ENCODE measurements at places on chromosomes 3 and 15.

GRCh38 chr3:103085465-103085864 is 650.6 kb downstream of the ZPLD1 start:
- no peak for DNase-seq

DNA sequence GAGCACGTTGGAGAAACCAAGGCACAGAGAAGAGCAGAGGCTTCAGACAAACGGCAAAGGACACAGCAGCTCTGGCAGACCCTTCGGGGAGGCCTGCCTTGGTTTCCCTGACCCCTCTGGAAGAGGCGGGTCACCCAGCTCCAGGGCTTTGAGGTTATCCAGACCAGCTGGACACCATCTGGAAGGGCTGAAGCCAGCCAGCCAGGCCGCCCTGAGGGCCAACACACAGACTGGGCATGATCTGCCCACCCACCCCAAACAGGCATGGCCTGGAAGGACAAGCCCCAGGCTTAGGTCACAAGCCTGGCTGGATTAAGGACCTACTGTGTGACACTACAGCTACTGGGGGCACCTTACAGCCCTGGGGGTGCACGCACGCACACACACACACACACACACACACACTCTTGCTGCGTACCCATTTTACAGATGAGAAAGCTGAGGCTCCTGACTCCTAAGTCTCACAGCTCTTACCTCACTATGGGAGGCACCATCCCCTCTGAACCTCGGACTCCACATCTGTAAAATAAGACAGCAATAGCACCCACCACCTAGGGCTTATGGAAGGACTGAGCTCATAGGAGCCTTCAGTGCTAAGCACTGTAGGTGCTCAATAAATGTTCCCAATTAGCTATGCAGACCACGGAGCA is 10.8 kb downstream of the PLXND1 start:
- DNase-seq: peak; percentile 70

- peak; percentile 84 for DNase-seq
These were observed 73.0 kb downstream of the KLF13 start for GRCh38 chr15:31399544-31400171.

DNA sequence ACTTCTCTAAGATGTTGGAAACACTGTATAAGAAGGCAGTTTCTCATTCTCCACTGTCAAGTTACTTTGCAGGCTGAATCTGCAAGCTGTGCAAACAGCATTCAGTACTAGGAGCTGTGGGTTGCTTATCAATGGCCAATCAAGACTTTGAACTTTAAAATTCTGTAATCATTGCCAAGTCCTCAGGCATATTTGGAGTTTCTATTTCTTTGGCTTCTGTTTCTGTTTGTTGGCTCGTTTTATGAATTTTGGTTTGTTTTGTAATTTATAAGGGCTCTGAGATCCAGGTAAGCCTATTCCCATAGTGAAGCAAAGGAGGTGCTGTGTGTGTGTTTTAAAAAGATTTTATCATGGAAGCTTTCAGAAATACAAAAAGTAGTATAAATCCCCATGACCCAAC is 32.1 kb downstream of the TLNRD1 start:
- no peak for DNase-seq

GRCh38 chr3:145951441-145951840 is 209.5 kb downstream of the PLOD2 start:
- no peak for DNase-seq

DNA sequence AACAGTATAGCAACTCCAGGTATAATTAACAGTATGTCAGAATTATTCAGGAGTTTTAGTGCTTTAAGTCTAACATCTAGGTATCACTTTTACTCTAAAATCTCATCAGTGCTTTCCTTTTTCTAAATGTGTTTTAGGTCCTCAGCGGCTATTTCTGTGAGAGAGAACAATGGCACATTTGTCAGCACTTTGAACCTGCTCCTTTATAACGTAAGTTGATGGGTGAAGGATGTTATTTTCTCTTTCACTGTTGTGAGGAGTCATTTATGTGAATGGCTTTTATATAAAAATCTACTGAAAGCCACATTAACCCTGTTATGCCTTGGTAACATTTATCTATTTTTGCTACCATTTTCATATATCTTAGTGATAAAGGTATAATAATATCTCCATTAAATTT is 22.8 kb downstream of the ZPLD1 start:
- DNase-seq: no peak

GRCh38 chr15:60385620-60386552 is 11.9 kb downstream of the ANXA2 start:
- no peak for DNase-seq

GRCh38 chr3:124149771-124150170 is 157.8 kb upstream of the ROPN1 start:
- no peak for DNase-seq

DNA sequence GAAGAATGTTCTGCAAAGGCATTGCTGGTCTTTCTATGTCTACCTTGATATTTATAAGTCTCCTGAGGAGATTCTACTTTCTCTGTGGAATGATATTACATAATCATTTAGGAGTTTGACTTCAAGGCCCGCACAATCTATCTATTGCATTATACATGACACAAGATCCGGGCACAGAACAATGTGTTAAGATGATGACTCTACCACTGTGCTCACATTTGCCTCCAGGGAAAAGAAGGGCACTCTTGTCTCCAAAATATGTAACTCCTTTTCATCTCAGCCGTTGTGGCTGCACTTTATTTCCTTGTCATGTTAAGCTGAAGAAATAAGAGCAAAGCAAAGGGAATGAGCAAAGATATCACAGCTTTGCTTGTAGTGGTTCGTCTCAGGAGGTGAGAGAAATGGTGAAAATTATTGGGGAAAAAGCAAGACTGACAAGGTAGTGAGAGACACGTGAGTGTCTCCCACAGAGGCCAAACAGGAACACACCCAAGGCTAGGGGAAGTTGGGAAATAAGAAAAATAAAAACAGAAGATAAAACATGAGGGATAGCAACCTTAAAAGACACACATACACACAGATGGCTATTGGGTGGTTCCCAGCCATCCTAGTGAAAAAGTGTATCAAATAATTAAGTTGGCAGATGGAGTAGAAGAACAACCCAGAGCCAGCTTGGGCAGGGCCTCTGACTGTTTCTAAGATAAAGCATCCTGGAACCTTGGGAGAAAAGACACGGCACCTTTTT is 184.3 kb downstream of the P3H2 start:
- DNase-seq: peak; percentile 84

- DNase-seq: no peak
These were observed 1042.7 kb downstream of the PLOD2 start for GRCh38 chr3:145118303-145118702.

DNA sequence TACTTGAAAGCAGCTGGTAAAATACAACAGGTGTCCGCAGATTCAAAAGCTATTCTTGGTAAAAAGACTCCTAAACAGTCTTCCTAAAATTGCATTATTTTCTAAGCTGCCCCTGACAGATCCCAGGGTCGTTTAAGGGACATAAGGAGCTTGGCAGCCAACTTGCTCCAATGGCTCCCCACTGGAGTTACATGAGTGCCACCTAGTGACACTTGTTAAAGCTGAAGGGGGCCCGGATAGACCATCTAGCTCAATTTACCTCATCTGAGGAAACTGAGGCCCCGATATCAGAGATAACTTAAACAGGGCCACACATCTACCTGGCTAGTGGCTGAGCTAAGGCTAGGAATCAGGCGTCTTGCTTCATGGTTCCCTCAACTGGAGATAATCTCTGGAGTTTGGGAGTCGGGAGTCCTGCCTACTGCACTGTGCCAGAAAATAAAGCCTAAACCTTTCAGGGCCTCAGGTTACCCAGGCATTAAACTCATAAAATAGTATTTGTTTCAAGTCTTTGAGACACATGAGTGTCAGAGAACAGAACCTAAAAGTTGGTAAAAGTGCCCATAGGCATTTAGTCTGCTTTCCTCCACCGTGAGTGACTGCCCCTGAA is 6.5 kb upstream of the TBC1D23 start:
- DNase-seq: peak; percentile 72

GRCh38 chr3:12615266-12615665 is 48.7 kb downstream of the RAF1 start:
- DNase-seq: no peak

- DNase-seq: peak; percentile 78
These were observed 176.2 kb downstream of the P3H2 start for GRCh38 chr3:189944285-189945145.

GRCh38 chr3:189395825-189396224 is 224.1 kb downstream of the TPRG1 start:
- DNase-seq: no peak

DNA sequence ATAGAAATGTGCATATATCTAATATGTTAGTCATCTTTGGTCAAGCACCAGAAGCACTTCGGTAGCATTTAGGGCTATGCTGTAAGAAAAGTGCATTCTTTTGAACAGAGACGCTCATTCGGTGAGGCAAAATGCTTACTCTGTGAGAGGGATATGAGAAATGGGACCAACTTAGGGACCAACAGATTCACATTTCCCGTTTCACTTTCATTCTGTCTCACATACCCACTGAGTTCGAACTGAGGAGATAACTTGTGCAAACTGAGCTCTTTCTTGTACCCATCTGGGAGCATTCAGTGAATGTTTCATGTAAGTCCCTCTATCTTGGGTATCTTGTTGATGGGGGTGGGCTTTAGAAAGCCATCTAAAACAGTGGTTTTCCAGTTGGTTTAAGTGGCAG is 135.3 kb downstream of the FEZF2 start:
- no peak for DNase-seq

- DNase-seq: no peak
These were observed 1336.3 kb upstream of the CADM2 start for GRCh38 chr3:83622526-83622925.

DNA sequence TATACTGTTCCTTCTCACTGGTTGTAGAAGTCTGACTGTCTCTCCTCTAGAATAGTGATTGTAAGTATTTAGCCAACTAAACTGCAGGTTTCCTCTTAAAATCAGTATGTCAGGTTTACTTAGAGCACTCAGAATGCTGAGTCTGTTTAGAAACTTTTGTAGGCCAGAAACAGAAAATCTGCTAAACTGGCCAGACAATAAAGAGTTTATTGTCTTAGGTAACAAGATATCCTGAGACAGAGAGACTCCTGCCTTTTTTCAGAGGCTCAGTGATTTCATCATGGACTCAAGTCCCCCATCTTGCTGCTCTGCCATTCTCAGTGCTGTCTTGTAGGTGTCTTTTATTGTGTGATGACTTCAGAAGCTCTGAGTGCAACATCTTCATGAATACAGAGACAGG is 279.0 kb downstream of the MFSD1 start:
- DNase-seq: no peak

DNA sequence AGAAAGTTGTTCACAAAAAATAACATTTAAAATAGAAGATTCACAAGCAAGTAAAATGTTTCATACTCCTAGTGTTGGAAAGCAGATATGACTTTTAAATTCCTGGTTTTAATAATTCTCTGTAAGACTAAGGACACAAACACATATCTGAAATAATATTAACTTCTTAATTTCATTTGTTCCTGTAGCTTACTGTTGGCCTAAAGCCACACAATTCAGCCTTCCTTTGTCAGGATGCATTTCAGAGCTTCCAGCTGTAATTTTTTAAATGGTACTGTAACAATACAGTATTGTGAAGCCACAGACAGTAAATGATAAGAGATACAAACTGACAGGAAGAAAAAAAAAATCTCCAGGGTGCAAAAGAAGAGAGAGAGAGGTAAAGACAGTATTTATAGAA is 84.2 kb downstream of the TMCC1 start:
- DNase-seq: no peak

- DNase-seq: peak; percentile 58
These were observed 16.6 kb downstream of the SLC4A7 start for GRCh38 chr3:27467545-27467944.
